Osteocyte (in vitro differentiated cells): ENCODE measurements at places on chromosomes 4 and X. TPM values are rescaled to one million over a fixed set of nuclear protein-coding genes. Genes with fewer than 3 reads are reported as not detected.

The SMIM10L2A gene
- 0.21 and 0.32 TPM in 2 replicates for total RNA-seq

The UGT2B17 gene
- not detected in 2 replicates for total RNA-seq

The MAP7D2 gene
- total RNA-seq: 0.10 and 0.11 TPM in 2 replicates

The ADH6 gene
- total RNA-seq: not detected in 2 replicates

The NPY5R gene
- total RNA-seq: 0.16 TPM in 1 of 2 replicates, not detected in the other

The TECRL gene
- not detected in 2 replicates for total RNA-seq

The CSAG1 gene
- not detected in 2 replicates for total RNA-seq

The HSFX3 gene
- total RNA-seq: not detected in 2 replicates

The PNMA6A gene
- total RNA-seq: 1.5 and 1.6 TPM in 2 replicates

The INTS6L gene
- 5.3 and 6.4 TPM in 2 replicates for total RNA-seq

The MAGEC1 gene
- total RNA-seq: not detected in 2 replicates

The CD38 gene
- total RNA-seq: 0.08 TPM in 1 of 2 replicates, not detected in the other

The USP17L17 gene
- not detected in 2 replicates for total RNA-seq

The PDLIM3 gene
- 2.1 and 2.8 TPM in 2 replicates for total RNA-seq

The LRRC66 gene
- total RNA-seq: 0.67 and 0.73 TPM in 2 replicates

The IL1RAPL2 gene
- total RNA-seq: not detected in 2 replicates

The FDCSP gene
- not detected in 2 replicates for total RNA-seq

GRCh38 chr4:17309567-17310268 is 202.2 kb downstream of the QDPR start:
- DNase-seq: no peak

- no peak for DNase-seq
These were observed 75.3 kb downstream of the HMGB2 start for GRCh38 chr4:173258866-173259265.

DNA sequence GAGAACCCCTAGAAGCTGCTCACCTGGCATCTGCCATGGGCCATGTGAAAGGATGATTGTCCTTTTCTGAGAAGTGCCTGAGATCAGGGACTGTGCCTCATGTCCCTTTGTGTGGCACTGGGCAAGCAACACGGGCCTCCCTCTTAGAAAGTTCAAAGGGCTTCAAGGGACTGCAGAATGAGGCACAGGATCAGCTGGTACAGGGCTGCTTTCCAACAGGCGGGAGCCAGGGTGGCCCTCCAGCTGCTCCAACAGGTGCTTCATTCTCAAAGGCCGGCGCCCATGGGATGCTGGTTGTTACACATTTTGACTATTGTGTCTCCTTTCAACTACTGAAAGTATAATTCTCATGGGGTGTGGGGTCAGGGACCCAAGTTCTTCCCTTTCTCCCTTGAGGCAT is 114.7 kb downstream of the ENPP6 start:
- DNase-seq: no peak

DNA sequence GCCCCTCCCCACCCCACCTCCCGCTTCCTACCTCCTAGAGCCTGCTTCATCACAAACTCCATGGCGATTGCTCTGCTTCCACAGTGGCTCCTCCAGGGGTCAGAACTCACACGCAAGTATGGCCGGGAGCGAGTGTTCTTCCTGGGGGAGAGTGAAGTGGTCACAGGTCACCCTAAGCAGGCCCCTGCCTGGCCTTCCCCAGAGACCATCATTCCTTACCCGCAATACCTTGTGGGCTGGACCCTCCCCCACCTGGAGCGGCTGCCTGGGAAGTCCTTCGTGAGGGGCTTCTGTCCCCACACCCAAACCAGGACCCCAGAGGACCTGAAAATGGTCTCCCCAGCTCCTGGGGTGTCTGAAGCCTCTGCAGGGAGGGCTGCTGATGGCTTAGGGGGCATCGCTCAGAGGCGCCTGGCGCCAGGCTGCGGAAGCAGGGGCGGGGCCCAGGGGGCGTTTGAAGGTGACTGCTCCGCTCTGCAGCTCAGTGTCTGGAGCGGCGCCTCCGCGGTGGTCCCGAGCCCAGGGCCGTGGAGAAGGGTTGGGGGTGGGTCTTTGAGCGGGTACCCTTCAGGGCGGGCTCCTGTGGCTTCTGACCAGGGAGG is 1.4 kb downstream of the CPLX1 start:
- DNase-seq: no peak

DNA sequence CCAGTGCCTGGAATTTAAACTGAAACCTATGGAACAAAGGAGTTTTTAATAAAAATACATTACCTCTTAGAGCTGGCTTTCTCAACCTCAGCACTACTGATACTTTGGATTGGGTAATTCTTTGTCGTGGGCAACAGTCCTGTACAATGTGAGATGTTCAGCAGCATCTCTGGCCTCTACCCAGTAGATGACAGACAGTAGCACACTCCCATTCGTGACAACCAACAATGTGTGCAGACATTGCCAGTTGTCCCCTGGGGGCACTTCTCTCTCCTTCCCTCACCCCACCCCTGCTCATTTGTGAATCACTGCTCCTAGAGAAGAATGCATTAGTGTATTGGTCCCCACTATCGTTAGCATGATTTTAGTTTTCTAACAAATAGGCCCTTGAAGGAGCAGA is 16.2 kb downstream of the GPAT3 start:
- no peak for DNase-seq

GRCh38 chrX:129007631-129008030 is 515.7 kb downstream of the SMARCA1 start:
- DNase-seq: no peak

DNA sequence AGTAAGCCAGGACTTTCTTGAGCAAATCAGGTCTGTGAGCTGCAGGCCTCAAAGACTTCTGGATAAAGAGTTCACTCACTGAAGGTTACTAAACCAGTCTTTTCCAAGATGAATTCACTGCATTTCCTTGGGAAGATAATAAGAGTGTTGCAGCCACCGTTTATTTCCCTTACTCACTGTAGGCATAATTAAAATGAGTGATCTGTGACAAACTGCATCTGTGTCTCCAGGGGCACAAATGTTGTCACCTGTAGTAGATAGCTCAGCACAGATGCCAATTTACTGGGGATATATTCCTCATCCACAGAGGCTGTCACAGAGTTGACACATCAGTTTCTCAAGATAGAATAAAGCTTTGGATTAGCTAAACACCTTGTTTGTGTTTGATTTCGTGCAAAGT is 580.2 kb downstream of the SPRY1 start:
- DNase-seq: no peak

GRCh38 chr4:110306303-110306702 is 107.9 kb upstream of the ELOVL6 start:
- DNase-seq: no peak

GRCh38 chr4:84847978-84848377 is 118.5 kb downstream of the WDFY3 start:
- DNase-seq: no peak

DNA sequence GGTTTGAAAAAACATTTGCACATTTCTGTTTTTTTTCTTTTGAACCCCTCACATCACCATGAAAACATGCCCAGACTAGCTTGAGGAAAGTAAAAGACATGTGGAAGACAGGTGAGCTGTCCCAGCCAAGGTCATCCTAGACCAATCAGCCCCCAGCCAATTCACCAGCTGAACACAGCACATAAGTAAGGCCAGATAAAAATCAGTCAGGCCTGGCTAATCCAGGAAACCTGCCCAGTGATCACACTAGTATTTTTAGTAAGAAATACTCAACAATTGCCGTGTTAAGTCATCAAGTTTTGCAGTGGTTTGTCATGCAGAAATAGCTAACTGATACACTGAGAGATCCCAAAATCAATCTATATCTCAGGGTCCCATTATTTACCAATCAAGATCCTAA is 4.4 kb upstream of the SMR3A start:
- DNase-seq: no peak

- no peak for DNase-seq
These were observed 210.8 kb downstream of the ARHGAP10 start for GRCh38 chr4:147942729-147943128.

GRCh38 chr4:152806501-152807125 is 26.9 kb downstream of the ARFIP1 start:
- no peak for DNase-seq

- no peak for DNase-seq
These were observed 47.6 kb downstream of the THOC2 start for GRCh38 chrX:123685232-123685631.

GRCh38 chr4:41256740-41257256 is at the start of gene UCHL1:
UCHL1 (plus strand) TSS chr4:41256928; CDS start chr4:41256977, 49 bp downstream.
- peak; percentile 93 for DNase-seq

- DNase-seq: no peak
These were observed 246.8 kb downstream of the ADGRL3 start for GRCh38 chr4:61446941-61447340.

DNA sequence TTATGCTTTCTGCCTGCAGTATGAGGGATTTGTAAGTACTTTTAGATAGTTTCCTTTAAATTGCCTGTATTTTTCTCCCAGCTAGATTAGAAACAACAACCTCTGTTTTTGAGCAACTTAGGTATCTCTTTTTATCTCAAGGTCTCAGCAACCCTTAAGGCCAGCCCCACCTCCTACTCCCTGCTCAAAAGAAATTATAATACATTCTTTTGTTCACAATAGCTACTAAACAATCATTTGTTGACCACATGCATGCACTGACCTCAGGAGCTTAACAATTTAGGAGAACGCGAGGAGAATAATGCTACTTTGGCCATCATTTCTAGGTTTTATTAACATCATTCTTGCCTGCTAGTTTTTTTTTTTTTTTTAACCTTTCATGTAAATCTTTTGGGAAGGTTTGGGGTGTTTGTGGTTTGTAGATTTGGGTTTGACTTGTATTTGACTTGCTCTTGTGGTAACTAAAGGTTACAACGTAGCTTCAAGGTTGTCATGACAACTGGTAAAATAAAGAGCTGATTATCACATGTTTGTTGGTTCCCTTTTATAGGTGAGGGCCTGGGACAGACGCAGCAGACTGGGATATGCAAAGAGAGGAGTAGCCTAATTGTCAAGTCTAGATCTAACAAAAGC is 145.4 kb upstream of the PLAC1 start:
- DNase-seq: no peak

- no peak for DNase-seq
These were observed 13.6 kb downstream of the SMIM20 start for GRCh38 chr4:25927361-25928195.

DNA sequence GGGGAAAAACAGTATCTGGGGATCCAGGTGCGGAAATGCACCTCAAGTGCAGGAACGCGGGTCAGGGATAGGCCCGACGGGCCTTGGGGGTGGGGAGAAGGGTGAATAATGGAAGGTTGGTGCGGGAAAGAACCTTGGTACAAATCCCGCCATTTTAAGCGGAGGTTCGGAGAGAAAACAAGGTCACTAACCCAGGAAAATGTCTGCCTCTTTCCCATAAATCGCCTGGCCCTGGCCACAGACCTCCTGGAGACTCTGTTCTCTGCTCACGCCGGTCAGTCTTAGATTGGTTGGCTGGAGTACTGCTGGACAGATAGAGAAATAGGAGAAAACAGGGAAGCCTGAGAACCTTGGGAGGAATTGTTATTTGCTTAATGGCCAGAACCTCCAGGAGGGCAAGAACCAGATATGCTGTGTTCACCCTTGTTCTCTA is 897 bp upstream of the FBXL5 start:
- no peak for DNase-seq

GRCh38 chrX:150219374-150220185 is 143.5 kb upstream of the MAMLD1 start:
- DNase-seq: no peak
